ENCODE measurements at places on chromosomes 1 and 21. TPM values are rescaled to one million over a fixed set of nuclear protein-coding genes. Genes with fewer than 3 reads are reported as not detected.

GRCh38 chr1:200671235-200671786, 1.6 kb upstream of the DDX59 start:
- DNase-seq, result no peak

- DNase-seq, result no peak
These were observed 42.7 kb downstream of the EBNA1BP2 start for GRCh38 chr1:43129426-43129825.

DNA sequence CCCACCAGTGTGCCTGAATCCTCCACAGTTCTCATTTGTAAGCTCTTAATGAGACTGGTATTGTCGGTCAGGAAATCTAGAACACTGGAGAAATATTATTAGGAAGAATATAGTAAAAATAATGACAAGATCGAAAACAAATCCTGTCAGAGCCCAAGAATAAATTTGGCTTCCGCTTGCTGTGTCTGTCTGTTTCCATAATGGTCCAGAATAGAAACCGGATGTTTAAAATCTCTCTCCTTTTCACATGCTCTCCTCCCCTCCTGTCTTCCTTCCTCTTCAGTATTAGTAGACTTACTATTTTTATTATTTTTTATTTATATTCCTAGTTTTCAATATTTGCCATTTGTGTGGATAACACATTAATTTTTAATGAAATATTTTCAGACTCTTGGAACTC, 187.7 kb downstream of the SDCCAG8 start:
- DNase-seq, result no peak

- no peak for DNase-seq
These were observed 2.2 kb upstream of the ADORA3 start for GRCh38 chr1:111505641-111506119.

- no peak for DNase-seq
These were observed 99.2 kb downstream of the CTH start for GRCh38 chr1:70509996-70510876.

DNA sequence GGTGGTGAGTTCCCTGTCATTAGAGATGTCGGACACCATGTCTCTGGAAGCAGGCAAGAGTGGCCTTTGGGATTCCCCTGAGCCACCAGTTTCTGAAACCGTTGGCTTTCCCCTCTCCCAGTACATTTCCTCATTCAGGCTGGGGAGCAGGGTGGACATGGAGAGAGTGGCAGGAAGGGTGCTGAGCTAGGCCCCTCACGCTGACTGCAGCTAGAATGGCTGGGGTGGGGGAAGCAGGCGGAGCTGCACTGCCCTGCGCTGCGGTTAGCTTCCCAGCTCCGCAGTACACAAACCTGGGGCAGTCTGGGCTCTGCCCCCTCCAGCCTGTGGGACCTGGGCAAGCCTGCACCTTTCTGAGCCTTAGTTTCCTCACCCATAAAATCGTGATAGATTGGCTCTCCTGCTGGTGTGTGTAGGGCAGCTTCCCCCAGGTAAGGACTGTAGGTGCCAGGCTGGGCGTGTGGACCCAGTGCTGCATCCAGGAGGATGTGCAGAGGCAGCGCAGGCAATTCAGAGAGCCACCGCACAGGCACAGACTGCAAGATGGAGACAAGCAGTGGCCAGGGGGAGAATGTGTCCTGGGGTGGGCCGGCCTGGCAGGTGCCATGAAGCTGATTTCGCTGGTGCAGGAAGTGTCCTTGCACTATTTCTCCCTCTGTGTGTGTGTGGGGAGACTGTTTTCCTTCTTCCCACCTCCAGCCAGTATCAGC, 3.0 kb downstream of the PLA2G2F start:
- DNase-seq, result no peak

GRCh38 chr21:42027085-42027821, 17.1 kb upstream of the ZBTB21 start:
- no peak for DNase-seq

DNA sequence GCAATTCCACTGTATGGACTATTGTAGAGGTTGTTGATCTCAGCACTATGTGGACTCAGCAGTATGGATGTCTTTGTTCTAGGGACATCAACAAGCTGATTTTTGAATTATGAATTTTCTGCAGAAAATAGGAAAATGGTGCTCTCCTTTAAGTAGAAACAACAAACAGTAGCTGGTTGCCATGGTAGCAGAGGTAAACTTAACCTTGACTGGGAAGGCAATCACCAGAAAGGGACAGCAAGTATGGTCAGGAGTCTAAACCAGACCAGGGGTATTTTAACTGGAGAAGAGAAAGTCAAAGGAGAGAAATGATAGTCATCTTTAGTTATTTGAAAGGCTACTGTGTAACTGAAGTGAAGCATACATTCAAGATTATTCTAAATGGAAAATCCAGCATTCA, 22.3 kb downstream of the WLS start:
- DNase-seq, result no peak

GRCh38 chr1:28343405-28343804, 14.6 kb downstream of the MED18 start:
- DNase-seq, result no peak

DNA sequence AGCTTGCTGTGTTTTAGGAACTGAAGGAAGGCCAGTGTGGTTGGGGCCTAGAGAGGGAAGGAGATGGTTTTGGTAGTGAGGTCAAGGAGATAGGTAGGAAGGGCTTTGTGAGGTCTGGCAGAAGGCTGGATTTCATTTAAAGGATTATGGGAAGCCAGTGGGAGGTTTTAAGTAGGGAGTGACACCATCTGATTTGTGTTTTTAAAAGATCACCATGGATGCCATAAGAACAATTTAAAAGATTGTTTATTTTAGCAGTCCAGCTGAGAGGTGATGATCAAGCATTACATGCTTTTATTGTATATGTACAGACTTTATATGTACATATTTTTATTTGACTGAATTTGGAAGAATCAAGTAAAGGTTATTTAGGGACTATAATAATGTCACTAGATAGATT, 26.4 kb downstream of the RGL1 start:
- DNase-seq, result no peak

- DNase-seq, result no peak
These were observed 134.1 kb downstream of the RHOU start for GRCh38 chr1:228869312-228869824.

GRCh38 chr21:35169574-35169973, 120.5 kb upstream of the RUNX1 start:
- no peak for DNase-seq

DNA sequence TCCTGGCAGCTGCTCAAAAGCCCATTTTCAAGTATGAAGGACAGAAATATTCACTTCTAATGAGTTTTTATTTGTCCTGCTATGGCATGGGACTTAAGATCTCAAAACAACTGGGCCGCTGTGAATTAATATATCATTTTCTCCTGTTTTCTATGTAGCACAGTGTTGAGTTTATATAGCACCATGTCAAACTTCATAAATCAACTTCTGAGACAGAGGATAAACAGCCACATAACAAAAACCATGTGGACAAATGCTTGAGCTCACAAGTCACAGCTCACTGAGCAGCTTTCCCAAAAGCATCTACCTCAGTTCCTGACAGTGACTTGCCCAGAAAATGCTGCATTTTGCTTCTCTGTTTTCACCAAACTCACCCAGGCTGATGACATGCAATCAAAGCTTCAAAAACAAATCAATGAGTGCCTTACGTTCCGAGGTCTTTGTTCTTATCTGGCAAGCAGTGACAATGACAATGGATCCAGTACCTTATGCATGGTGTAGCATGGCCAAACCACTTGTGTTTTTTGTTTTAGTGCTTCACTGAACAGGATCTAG, 722.6 kb downstream of the LRRIQ3 start:
- DNase-seq, result no peak

DNA sequence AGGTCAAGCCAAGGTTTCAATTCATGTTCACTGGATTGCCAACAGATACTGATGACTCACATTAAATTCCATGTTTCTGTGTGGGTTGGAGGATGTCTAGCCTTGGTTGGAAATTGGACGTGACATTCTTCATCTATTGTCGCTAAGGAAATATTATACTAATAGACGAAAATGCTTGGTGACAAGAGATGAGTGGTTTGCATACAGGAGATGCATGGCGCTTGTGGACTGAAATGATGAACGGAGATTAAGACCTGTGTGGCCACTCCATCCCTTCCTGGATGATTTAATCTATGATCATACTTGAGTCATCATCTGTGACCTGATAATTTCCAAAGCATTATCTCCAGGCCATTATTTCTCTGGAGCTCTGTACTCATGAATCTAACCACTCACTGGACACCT, 97.0 kb upstream of the CD34 start:
- no peak for DNase-seq

DNA sequence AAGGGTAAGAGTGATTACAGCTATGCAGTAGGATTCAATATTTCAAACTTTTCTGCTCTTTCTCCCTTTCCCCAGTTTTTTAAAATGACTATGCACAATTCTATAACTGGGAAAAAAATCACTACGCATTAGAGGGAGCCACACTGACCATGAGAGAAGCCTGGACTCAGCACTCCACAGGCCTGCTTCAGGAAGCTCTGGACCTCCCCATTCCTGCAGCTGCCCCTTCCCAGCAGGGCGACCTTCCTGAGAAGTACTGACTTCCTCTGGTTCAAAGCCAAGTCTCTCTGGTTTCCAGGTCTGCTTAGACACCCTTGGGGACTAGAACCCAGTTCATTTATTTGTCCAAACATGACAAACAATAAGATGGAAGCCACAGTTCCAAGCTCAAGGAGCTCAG, 42.0 kb upstream of the CLSTN1 start:
- DNase-seq, result no peak

- peak; percentile 13 for DNase-seq
These were observed 30.9 kb downstream of the LRRC71 start for GRCh38 chr1:156951371-156951770.

- DNase-seq, result no peak
These were observed 13.5 kb upstream of the LGR6 start for GRCh38 chr1:202179828-202180750.

DNA sequence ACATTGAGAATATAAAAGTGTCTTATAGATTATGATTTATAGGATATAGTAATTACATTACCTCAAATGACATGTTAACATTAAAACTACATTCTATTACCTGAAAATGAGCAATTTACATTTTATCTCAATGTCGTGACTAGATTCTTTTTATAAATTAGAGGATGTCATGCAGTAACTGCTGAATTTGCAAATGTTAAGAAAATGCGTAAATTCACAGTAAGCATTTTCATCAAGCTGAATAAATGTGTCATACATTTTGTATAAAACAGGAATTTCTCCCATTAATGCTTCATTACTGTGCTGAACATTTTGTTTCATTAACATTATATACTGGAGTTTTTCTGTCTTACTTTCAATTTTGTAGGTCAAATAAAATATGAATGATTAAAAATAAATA, 1460.7 kb upstream of the B3GALT2 start:
- DNase-seq, result no peak

DNA sequence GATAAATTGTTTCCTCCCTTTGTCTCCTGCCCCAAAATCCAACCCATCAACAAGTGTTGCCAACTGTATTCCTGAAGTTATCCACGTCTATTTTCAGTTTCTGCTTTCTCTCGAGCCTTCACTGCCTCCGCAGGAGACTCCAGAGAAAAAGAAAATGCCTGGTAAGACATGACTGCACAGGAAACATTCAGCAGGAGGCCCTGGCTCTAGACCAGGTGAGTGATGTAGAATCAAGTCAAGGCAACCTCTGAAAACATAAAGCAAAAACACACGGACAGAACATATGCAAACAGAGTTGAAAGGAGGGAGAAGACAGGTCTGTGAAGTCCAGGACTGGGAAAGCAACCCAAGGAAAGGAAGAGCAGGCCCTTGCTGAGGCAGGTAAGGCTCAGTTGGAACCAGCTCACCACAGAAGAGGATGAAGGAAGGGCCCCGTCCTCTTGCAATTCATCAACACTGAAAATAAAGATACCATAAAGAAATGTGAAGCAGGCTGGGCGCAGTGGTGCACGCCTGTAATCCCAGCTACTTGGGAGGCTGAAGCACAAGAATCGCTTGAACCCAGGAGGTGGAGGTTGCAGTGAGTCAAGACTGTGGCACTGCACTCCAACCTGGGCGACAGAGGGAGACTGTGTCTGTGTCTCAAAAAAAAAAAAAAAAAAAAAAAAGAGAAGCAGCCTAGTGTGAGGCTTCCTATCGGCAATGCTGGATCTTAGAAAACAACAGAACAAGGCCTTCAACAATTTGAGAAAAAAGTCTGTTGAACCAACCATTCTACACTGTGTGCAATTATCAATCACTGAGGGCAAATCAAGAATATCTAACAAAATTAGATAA, 8.8 kb downstream of the NOL9 start:
- DNase-seq, result no peak

GRCh38 chr1:95326023-95326422, 92.0 kb downstream of the RWDD3 start:
- DNase-seq, result no peak

DNA sequence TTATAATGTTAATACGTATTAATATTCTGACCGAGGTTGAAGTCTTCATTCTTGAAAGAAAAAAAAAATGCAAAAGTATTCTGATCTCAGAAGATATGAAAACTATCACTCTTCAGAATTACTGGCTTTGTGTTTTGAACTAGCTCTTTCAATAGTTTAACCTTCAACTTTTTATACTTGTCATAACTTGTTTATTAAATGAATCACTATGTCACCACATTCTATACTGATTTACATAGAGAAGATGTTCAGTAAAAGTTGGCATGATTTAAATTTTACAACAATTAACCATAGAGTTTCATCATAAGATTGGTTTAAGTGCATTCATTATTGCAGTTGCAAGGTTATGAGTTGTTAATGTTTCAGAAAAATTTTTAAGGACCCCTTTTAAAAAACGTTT, 57.3 kb downstream of the HS2ST1 start:
- no peak for DNase-seq

- DNase-seq, result no peak
These were observed 24.3 kb upstream of the SLC30A1 start for GRCh38 chr1:211603191-211603701.

GRCh38 chr1:41882068-41882477, 36.6 kb downstream of the HIVEP3 start:
- DNase-seq, result no peak

GRCh38 chr1:245537992-245538391, 383.2 kb downstream of the KIF26B start:
- no peak for DNase-seq

CELA3A gene
- total RNA-seq, result not detected

RCSD1 gene
- 28.2 TPM for total RNA-seq

CFHR1 gene
- not detected for total RNA-seq

LCE2B gene
- not detected for total RNA-seq

UBE2J2 gene
- total RNA-seq, result 80.5 TPM

MIXL1 gene
- total RNA-seq, result not detected

OLFML3 gene
- total RNA-seq, result 0.33 TPM

HSD3B1 gene
- total RNA-seq, result not detected

ARTN gene
- total RNA-seq, result not detected

CNR2 gene
- 0.05 TPM for total RNA-seq
